ENCODE measurements at places on chromosomes 3 and 15. TPM values are rescaled to one million over a fixed set of nuclear protein-coding genes. Genes with fewer than 3 reads are reported as not detected.

DNA sequence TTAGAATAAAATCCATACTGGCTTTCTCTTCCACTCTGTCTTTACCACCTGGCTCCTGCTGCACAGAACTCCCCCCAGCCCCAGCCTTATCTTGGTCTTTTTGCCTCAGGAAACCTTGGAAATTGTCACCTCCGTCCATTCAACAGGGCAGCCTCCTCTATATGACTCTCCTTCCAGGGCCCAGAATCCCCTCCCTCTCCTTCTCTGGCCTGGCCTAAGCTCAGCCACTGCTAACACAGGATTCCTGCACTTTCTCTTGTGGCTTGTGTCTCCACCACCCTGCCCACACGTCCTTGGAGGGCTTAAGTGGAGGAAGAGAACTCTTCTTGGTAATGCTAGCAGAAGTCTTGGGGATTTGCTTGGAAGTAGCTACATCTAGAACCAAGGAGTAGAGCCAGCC, 1.5 kb upstream of the IL17RD start:
- DNase-seq, result no peak

DNA sequence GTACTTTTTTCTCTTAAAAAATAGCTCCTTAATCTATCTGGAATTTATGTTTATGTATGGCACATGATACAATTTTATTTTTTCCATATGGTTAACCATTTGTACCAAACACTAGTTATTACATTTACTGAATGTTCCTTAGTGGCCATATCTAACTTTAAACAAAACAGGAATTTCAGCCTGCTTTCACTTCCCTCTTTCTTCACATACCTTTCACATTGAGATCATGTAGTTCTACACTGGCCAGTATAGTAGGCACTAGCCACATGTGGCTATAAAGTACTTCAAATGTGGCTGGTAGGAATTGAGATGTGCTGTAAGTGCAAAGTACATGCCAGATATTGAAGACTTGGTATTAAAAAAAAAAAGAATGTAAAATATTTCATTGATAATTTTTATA, 4.7 kb upstream of the RYK start:
- no peak for DNase-seq

DNA sequence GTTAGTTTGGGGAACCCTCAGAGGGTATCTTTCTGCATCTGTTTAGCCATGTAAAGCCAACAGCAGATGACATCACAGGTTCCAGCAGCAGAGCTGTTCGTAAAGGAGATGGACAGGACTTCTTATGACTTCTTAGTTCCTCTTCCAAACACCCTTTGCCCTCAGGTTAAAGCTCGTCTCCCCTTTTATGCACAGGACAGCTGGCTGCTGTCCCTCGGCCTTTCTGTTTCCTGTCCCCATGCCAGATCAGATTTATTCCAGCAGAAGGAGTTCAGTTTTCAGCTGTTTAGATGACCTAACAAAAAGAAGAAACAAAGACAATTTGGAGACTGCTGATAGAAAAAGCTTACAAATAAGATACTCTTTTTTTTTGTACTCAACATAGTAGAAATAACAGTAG, 45.1 kb downstream of the SEC22A start:
- DNase-seq, result no peak

DNA sequence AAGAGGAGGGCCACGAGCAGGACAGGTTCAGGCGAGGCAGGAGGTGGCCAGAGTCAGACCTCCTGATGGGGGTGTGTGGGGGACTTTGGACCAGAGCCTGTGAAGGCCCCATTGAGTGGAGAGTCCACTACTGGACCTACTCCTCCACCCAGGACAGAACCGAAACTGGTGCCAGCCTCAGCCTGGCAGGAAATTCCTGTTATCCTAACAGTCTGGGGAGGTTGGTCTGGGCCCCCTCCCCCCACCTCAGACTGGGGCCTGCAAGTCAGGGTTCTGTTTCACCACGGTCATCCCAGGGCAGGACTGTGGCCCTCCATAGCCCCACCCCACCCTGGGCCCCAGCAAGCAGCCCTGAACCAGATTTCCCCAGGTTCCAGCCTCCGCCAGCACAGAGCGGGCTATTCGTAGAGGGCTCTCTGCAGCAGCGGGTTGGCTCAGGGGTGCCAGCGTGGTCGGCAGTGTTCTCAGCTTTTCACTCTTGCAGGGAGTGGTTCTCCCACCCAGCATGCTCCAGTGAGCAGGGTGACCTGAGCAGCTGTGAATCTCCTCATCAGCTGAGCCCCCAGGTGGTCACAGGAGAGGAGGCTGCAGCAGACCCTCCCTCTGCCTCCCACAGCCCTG, 217.3 kb downstream of the TBC1D2B start:
- DNase-seq, result no peak

- DNase-seq, result no peak
These were observed 29.2 kb downstream of the MAGEF1 start for GRCh38 chr3:184682671-184683070.

- DNase-seq, result no peak
These were observed 70.7 kb downstream of the SRGAP3 start for GRCh38 chr3:9178697-9179096.

DNA sequence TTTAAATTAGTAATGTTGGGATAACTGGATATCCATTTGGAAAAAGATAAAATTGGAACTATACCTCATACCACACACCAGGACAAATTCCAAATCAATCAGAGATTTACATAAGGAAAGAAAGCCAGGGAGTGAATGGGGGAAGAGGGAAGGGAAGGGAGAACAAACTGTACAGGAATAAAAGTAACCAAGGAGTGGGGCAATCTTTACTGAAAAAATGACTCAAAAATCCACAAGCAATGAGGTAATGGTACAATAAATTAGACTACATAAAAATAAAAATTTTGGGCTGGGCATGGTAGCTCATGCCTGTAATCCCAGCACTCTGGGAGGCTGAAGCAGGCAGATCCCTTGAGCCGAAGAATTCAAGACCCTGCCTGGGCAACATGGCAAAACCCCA, 82.6 kb downstream of the MLH1 start:
- DNase-seq, result no peak

DNA sequence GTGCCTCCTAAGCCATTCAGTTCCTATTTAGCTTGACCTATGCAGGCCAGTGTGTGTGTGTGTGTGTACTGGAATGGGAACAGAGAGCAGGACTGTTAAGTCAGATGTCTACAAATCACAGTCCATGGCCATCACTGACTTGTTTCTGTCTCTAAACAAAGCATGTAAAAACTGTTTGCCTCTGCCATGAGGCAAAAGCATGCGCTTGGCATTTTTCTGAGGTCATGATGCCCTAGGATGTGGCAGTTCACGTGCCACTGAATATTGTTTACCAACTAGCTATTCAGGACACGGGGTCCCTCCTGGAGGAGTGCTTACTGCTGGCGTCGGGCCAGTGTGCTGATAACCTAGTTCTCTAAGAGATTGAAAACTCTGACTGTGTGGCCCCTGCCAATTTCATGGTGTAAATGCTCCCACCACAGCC, 8.2 kb upstream of the ATP13A3 start:
- DNase-seq, result peak; percentile 21

GRCh38 chr3:138653567-138653966, 45.0 kb downstream of the FAIM start:
- no peak for DNase-seq

GRCh38 chr3:16885593-16886302, 993 bp downstream of the PLCL2 start:
- no peak for DNase-seq

DNA sequence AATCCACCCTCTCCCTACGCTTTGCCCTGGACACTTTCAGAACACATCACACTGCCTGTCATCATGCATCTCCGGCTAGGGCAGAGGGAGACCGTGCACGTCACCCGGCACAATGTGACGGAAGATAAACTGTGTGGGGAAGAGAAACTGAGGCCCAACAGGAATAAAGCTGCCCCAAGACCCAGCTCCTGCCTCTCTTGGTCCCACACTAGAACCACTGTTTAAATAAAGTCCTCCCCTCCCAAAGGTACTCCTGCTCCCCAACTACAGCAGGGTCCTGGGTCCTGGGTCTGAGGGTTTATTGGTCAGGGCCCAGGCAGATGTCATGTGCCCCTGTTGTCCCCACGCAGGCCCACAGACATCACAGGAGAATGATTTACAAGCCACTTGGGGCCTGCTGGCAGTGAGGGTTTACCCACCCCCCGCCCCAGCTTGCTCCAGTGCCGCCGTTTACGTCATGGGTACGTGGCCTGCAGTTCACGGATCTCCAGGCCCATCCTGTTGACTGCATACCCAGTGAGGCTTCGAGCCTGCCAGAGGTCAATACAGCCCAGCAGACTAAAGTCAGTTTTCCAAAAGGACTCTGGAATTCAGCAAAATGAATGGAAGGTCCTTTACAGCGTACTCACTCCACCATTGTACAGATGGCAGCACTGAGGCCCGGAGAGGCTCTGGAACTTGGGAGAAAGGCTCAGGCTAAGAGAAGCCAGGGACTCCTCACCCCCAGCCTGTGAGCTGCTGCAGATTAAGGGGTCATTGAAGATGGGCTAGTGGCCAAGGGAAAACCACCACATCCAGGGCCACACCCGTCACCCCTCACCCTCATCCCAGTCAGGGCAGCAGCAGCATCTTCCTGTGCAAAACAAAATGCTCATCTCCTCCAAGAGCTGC, 23.2 kb downstream of the ALS2CL start:
- no peak for DNase-seq

- DNase-seq, result no peak
These were observed 4.9 kb downstream of the MUC4 start for GRCh38 chr3:195806916-195807231.

GRCh38 chr15:29740692-29741311, 81.5 kb downstream of the TJP1 start:
- DNase-seq, result no peak

DNA sequence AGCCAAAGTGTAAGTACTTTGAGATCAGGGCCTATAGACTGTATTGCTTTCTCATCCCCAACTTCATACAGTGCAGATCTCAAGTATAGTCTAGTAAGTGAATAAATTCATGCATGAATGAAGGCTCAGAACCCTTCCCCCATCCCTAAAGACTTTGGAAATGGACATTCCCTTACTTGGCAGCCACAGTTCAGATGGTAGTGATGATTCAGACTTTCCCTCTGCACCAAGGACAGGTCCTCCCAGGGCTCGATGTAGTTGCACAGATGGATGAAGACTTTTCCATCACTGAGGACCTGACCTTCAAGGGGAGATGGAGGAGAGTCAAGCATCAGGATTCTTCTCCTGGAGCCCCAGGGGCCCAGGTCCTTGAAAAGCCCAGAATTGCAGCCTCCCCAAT, 4.6 kb downstream of the TIMP4 start:
- DNase-seq, result no peak

DNA sequence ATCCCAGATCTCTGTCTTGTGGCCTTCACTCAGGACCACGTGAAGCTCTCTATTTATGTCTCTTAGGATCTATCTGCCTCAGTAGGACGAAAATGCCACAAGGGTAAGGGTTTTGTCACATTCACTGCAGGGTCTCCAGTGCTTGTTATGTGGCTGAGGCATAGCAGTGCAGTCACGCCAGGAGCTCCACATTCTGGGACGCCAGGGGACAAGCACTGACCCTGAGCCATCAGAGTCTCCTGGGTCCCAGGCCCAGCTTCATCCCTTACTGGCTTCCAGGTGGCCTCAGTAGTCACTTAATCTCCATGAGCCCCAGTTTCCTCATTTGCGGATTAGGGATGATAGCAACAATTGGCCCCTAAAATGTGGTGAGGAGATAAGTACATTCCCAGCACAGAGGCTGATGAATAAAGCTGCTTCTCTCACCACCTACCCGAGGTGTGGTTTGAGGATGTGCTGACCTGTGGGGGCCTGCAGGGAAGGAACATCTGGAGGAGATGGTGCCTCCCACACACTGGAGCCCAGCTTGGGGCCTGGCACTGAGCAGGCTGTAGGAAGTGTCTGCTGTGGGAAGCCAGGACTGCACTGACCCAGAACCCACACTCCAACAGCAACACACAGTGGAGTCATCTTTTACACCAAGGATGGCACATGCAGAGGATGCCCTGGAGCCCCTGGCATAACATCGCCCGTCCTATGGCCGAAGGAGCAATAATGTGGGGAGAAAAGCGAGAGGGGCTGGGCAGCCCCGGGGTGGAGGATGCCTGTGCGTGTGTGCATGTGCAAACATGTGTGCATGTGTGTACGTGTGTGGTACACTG, 93.2 kb upstream of the IQSEC1 start:
- no peak for DNase-seq

DNA sequence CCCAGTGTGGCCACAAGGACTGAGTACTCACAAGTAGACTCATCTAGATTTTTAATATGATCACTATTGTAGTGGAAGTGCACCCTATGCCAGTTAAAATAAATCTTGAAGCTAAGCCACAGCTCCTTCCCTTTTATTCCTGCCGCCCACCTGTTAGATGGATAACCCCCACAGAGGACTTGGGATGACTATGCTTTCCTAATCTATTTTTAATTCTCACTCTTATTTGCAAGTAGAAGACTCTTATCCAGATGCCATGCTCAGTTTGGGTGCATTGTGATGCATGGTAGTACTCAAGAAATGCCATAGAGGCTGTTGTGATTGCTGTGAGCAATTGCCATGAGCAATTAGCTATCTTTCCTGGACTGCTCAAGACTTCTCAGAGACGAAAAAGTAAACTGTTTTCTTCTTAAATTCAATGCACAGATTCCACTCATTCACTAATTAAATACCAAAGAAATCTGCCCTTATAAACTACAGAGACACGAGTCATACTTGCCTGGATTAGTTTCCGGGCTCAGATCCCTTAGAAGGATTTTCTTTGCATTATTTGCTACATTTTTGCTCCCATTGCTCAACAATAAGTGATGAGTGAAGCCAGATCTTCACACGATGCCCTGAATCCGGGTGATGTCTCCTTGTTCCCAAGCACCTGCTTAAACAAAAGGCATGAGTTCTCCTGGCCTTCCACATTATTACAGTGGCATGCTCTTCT, 472.1 kb downstream of the SOX2 start:
- DNase-seq, result no peak

DNA sequence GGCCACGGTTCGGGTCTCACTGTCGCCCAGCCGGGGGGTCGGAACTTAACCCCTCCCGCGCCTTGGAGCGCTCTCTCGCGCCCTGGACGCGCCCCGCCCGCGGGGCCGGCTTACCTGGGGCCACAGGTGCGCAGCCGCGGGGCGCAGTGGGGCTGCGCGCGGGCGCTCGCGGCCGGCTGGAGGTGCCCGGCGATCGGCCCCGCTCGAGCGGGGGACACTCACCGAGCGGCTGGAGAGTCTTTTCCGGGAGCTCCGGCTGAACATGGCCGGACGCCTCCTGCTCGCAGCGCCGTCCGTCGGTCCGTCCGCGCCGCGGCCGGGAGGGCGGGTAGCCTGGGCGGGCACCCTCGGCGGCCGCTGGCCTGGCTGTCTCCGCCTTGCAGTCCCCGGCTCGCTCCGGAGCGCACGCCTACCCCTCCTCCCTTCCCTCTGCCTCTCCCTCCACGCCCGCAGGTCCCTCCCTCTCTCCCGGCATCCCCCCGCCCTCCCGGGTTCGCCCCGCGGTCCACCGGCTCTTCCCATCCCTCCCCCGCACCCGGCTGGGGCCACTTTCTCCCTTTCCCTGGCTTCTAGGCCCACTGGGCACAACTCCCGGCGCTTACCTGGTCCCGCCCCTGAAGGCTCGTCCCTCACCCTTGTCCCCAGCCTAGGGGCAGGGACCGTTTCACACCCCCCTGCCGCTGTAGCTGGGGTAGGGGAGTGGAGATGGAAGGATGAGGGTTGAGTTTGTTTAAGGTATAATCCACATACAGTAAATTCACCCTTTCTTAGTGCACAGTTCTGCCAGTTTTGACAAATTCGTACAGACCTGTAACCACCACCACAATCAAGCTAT, 220.1 kb upstream of the PRICKLE2 start:
- peak; percentile 46 for DNase-seq

- no peak for DNase-seq
These were observed 332.3 kb upstream of the CNTN4 start for GRCh38 chr3:1766384-1766783.

Gene SMC4
- 60.1 TPM for total RNA-seq

Gene GUCA1C
- total RNA-seq, result not detected

Gene CDCP1
- 11.3 TPM for total RNA-seq

Gene FRMD4B
- total RNA-seq, result 6.0 TPM

Gene AKAP13
- total RNA-seq, result 18.3 TPM
